Right renal cortex interstitium (tissue), 3 donors: ENCODE measurements at places on chromosomes 11 and 22.
A peak's percentile ranks its signal among the peaks of the same experiment; 100 is the strongest.

- no peak for DNase-seq
Measured at GRCh38 chr11:2980168-2980840, 11.8 kb downstream of the NAP1L4 start.

GRCh38 chr11:113387605-113388211, at the start of gene ANKK1:
Gene ANKK1, plus strand, starts transcription at chr11:113387779. Its CDS starts 106 bp downstream, at chr11:113387885.
- DNase-seq = no peak

- DNase-seq = no peak
Measured at GRCh38 chr22:43926349-43926710, 2.7 kb downstream of the PNPLA3 start.

DNA sequence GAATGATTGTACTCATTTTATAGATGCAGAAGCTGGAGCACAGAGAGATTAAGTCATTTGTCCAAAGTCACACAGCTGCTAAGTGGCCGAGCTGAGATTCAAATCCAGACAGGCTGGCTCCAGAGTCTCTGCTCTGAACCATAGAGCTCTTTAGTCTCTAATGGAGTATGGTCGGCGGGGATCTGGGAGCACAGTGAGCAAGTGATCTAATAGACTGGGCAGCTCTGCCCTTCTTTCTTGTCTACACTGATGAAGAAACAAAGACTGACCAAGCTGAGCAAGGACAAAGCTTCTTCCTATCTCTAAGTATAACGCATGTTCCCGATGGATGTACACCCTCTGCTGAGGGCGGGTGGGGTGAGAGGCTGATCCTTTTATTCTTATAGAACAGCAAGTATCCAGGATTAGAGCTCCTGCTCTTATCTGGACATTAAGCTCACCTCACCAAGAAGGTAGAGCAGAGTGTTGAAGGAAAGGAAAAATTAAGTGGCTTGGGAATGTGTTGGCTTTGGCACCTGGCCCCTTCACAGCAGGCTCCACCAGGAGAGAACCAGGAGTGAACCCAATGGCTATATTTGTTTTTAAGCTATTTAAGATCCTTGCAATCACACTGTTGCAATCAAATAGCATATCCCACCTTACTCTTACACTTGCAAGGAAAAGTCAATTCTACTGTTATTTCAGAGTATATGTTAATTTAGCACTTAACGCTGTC, 68.7 kb downstream of the ETS1 start:
- no peak for DNase-seq

- no peak for DNase-seq
Measured at GRCh38 chr11:115674176-115674936, 170.1 kb upstream of the CADM1 start.

GRCh38 chr11:6111673-6112072, 4.2 kb downstream of the OR56B4 start:
- DNase-seq = no peak

DNA sequence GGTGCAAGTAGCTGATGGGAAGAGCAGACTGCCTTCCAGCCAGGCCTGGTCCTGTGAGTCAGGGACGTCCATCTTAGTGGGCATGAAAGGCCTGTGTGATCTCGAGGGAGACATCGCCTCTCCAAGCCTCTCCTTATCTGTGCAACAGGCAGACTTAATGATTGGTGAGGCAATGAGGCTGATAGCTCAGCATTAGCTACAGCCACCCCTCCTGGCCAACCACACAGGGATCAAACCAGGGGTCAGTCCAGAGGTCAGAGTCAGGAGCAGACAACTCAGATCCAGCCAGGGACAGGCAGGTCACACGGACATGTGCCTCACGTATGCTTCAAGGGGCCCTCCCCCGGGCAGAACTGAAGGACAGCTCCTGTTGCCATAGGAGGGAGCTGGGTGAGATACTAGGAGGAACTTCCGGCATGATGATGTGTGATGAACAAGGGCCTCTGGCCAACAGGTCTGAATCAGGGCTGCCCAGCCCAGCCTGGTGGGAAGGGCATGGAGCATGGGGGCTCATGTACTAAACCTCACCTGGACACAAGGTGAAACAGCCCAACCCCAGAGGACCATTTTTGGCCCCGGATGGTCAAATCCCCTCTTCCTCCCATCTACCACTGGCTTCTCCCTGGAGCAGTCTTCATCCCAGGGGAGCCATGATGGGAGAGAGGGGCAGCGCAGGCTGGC, 2.8 kb upstream of the APOC3 start:
- no peak for DNase-seq

- DNase-seq = no peak
Measured at GRCh38 chr11:124108156-124108555, 7.1 kb upstream of the VWA5A start.

DNA sequence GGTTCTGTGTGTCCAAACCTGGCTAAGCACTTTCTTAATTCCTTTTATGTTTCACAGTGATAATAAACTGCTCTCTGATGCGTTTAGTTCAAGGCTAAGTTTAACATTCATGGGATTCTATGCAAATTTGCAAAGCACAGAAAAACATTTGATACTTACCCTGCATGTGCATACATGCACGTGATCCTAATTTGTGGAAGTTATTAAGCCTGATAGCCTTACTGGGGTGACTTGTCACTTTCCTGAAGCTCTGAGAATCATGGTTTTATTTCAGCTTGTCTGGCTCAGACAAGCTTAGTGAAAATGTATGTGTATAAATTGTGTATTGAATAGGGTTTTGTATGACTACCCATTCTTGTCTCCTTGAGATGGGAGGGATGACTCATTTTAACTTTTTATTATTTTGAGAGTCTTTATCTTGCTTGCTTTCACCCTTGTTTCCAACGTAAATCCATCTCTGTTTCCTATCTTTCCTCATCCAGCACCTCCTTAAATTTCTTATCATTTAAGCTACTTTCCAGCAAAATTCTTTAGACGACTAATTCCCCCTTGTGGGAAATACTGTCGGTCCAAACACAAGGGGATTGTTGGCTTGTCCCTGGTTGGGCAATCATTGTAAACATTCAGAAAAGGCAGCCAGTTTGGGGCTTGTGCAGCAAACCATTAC, 167.1 kb downstream of the C11orf91 start:
- DNase-seq = no peak

DNA sequence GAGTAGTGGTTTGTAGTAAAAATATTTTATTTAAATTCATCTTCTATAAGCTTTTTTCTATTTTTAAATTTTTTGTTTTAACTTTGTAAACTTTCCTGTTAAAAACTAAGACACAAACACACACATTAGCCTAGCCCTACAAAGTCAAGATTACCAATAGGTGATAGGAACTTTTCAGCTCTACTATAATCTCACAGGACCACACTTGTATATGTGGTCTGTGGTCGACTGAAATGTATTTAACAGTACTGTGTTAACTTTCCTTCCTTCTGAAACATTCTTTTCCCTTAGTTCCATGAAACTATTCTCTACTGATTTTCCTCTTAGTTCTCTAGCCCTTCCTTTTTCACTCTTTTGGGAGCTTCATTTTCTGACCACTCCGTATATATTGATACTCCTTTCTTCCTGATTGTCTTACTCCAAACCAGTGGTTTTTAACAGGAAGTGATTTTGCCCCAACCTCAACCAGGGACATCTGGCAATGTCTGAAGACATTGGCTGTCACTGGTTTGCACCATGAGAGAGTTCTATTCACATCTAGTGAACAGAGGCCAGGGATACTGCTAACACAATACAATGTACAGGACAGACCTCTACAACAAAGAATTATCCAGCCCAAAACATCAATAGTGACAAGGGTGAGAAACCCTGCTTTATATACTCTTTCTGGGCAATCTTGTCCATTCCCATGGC, 8.8 kb downstream of the ZW10 start:
- DNase-seq = no peak

- DNase-seq = no peak
Measured at GRCh38 chr11:68107689-68108088, 13.5 kb downstream of the CHKA start.

- DNase-seq = peak; percentile 39
Measured at GRCh38 chr22:33018232-33018864, 39.8 kb downstream of the SYN3 start.

DNA sequence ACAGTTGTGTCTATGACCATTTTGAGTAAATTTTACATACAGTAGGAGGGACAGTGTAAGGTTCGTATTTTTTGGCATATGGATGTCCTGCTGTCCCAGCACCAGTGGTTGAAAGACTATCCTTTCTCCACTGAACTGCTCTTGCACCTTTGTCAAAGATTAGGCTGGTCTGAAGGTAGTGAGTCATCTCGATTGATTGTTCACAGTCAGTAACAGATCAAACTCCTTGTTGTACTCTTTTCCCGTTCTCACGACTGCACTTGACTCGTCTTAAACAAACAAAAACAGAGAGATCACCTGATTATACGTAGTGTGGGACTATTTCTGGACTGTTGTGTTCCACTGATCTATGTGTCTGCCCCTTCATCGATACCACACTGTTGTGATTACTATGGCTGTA, 77.1 kb downstream of the DGCR2 start:
- no peak for DNase-seq

DNA sequence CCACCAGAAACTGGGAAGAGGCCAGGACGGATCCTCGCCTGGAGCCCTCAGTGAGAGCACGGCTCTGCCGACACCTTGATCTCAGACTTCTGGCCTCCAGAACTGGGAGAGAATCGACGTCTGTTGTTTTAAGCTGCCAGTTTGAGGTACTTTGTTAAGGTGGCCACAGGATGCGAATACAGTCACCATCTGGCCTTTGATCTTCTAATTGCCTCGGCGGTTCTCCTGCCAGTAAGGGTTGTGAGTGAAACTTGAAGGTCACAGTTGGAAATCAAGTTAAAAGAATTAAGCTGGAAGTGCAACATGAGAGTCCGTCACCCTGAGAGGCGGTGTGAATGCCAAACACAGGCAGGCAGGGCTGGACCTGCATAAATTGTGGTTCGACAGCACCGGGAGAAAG, 27.9 kb downstream of the PARVB start:
- no peak for DNase-seq

- no peak for DNase-seq
Measured at GRCh38 chr22:37751449-37752188, 54.8 kb downstream of the TRIOBP start.

DNA sequence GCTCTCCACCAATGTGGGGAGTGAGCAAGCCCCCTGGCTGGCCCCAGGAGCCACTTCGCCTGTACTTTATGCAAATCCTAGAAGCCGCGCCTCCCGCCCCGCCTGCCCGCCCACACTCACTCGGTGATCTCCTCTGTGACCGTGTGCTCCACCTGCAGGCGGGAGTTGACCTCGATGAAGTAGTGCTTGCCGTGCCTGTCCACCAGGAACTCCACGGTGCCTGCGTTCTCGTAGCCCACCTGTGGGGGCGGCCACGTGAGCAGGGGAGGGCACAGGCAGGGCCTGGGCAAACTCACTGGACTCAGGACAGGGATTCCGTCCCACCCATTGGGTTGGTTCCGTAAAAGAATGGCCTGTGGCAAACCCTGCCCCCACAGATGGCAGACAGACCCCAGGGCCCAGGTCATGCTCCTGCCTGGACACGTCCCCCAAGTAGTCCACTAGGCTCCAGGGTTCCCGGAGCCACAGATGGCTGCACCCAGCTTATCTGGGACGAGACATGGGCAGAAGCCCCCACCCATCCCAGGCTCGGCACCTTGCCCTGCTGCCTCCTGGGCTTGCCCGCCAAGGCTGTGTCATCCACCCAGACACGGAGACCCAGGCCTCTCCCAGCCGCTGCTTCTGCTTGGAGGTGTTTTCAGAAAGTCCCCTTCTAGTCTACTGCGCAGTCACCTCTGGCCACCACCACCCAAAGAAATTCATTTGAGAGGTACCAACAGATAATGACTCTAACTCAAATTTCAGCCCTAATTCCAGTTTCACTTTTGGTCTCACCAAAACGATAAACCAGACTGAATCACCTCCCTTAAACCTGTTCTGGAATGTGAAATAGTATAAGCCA, 12.1 kb downstream of the LRFN4 start:
- DNase-seq = no peak

GRCh38 chr11:118790357-118791110, 430 bp downstream of the DDX6 start:
- DNase-seq = no peak

- DNase-seq = no peak
Measured at GRCh38 chr11:47932544-47932943, 47.8 kb upstream of the PTPRJ start.

DNA sequence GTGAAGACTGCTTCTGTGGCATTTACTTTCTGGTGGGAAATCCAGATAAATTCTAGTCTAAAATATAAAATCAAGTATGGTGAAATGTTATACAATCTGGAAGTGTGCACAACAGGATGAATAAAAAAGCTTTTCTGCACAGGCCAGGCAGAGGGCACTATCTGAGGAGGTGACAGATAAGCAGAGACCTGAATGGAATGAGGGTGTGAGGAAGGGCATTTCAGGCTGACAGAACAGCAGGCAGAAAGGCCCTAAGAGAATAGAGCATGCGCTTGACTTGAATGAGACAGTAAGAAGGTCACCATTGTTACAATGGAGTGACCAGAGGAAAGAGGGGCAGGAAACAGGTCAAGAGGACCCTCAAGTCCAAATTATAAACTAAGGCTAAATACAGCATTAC, 33.6 kb upstream of the FNBP4 start:
- no peak for DNase-seq

DNA sequence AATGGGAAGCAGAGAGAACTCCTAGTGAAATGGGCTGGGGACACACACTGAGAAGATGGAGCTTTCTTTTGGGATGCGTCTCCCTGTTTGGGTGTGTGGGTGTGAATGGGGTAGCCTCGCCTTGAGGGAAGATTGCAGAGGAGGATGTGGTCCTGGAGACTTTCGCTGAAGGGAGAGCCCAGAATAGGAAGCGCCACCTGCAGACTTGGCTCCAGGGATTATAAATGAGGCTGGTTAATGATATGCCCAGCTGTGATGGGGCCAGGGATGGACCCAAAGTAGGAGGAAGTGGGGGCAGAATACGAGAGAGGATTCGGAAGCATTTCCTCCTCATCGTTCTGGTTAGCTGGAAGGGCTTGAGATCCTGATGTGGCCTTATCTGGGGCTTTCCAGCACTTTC, 13.7 kb downstream of the RELT start:
- DNase-seq = no peak

DNA sequence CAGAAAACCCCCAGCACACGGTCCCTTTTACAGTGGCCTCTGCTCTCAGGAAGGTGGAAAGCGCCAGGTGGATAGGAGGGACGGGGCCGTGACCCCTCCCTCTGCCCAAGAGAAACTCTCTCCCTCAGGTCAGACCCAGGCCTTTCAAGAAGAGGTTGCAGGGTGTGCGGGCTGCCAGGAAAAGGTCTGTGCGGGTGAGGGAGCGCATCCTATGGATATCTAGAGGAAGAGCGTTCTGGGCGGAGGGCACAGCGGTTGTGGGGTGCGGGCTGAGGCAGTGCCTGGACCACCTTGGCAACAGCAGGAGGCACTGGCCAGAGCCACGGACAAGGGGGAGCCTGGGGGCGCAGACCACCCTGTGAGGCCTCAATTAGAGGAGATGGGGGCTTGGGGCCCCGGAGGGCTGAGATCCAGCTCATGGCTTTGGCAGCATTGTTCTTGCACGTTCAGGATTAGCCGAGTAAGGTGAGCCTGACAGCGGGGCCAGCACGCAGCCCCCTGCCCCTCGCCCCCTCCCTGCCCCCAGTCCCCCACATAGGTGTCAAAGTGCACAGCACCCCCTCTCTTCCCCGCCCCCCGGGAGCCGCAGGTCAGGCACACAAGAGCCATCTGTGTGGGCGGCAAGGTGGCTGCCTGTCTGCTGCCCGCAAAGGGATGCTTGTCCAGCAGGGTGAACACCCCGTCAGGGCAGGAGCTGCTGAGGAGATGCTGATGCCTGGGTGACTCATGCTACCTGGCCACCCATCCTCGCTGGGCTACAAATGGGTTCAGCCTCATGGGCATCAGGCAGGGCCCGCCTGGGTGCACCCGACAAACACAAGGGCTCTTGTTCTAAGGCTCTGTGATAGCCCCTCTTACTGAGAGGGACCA, 92.8 kb upstream of the KCNQ1OT1 start:
- no peak for DNase-seq
